ENCODE measurements at places on chromosomes 2 and 18.

DNA sequence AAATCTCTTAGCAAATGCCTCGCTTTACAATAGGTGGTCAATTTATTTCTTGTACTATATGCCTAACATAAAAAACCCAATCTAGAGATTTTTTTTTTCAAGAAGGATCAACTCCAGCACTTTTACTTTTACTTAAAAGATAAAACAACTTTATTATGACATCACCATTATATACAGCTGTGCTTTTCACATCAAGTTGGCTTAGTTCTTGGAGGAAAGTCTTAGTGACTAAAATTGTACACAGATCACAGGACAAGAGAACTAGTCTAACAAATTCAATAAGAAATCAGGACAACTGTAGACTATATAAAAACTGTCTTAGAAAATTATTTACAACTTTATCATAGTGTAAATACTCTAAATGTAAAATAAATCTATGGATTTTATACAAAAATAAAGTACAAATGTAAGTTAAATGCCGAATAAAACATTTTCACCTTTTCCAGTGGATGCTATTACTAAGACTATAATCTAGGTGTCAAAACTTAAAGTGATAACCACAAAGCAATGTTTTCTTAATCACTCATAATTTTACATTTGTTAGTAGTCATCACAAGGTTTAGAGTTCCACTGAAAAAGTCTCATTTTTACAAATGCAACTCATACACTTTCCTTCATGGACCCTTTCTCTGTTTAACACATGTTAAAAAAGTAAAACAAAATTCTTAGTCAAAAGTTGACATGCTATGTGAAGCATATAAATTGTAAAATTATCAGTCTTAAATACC, 5.4 kb upstream of the CD302 start:
- DNase-seq: no peak

DNA sequence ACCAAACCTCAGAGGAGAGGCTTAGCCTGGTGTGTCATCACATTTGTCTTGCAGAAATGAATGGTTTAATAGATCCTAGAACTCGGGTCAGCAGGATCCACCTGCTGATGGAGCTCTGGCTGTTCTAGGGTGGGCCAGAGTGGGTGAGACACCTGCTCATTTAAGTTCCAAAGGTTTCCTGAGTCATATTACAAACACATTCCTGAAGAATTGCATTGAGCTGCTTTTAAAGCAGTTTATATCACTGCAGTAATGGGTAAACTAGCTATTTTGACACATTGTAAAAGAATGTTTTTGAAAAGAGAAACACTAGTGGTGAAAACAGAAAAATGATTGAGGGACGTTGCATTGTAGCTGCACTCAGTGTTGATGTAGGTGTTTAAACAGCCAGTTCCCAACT, 175.3 kb upstream of the TCF4 start:
- DNase-seq: no peak

DNA sequence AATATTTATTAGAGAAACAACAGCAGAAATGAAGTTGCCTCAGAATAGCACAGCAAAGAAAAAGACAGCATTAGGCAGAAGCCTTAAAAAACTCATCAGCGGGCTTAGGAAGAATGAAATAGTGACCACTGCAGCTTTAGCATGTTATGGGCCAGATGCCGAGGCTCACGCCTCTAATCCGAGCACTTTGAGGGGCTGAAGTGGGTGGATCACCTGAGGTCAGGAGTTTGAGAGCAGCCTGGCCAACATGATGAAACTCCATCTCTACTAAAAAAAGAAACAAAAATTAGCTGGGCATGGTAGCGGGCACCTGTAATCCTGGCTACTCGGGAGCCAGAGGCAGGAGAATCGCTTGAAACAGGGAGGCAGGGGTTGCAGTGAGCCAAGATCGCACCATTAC, 32.4 kb downstream of the AP1S3 start:
- no peak for DNase-seq

DNA sequence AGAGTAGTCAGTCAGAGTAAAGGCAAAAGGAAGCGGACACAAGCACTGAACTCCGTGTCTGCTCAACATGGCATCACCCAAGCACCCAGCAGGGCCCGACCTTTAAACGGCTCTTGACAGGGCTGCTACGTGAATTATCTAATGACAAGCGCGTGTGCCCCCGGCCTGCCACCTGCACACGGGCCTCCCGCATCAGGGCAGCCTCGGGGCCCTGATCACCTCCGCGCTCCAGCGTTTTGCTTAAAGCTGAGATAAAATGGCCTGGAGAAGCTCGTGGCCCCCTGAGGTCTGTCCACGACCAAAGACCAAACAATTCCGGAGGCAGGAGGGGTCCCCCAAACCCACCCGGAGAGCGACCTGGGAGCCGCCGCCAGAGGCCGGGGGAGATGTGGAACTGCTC, 376 bp downstream of the NDUFA10 start:
- no peak for DNase-seq

DNA sequence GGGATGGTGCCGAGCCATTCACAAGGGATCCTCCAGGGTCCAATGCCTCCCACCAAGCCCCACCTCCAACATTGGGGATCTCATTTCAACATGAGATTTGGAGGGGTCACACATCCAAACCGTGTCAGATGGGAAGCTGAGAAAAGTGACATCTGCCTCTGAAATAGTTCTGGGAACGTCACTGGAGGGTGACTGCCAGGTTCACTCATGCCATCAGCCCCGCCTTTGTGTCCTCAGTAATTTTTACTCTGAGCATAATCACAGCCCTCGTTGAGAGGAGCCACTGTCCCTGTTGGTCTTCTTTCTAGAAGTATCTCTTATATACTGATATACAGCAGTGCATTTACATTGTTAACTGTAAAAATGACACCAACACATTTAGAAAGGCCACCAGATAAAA, 67.4 kb downstream of the KLHL29 start:
- DNase-seq: no peak

- no peak for DNase-seq
Measured at GRCh38 chr2:121736140-121736461, 574 bp downstream of the NIFK start.

DNA sequence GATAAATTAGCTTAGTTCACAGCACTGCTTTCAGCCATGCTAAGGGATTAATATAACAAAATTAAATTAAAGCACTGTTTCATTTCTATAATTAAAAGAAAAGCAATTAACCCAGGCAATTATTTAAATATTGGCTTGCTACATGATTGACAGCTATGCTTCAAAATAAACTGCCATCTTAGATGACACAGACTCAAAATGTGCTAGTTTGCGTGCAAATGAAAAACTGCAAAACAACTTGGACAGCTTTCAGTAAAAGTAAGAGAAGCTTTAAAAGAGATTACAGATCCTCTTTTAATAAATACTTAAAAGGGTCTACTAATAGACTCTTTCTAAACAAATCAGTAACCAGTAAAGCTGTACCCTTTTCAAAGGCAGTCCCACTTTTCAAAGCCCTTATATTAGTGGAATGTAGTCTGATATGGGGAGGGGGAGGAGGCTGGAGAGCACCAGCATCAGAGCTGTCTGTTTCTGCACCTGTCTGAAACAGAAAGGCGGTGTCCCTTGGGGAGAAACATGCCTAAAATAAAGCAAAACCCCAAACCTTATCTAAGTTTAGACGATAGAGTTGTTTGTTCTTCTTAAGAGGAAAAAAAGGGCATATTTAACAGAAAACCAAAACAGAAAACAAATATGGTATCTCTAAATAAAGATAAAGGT, 20.8 kb downstream of the EIF2AK3 start:
- DNase-seq: no peak

DNA sequence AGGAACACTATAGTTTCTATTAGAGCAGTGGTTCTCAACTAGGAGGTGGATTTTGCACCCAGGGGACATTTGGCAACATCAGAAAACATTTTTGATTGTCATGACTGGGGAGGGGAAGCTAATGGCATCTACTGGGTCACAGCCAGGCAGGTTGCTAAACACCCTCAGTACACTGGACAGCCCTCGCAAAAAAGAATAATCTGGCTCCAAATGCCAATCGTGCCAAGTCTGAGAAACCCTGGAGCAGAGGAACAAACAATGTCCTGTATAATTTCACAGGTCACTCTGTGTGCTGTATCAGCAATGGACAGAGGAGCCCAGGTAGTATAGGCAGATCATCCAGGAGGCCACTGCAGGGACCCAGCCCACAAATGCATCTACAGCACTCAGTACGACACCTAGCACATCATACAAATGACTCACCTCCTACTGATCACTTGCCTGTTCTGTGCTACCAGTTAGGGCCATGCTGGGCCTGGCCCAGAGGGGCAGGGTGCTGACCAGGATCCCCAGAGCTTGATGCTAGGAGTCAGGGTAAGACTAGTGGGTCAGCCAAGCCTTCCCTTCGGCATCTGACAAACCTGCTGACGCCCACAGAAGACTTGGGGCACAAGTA, 37.6 kb downstream of the SFXN5 start:
- DNase-seq: no peak
